ENCODE measurements at places on chromosomes 16 and 17.

DNA sequence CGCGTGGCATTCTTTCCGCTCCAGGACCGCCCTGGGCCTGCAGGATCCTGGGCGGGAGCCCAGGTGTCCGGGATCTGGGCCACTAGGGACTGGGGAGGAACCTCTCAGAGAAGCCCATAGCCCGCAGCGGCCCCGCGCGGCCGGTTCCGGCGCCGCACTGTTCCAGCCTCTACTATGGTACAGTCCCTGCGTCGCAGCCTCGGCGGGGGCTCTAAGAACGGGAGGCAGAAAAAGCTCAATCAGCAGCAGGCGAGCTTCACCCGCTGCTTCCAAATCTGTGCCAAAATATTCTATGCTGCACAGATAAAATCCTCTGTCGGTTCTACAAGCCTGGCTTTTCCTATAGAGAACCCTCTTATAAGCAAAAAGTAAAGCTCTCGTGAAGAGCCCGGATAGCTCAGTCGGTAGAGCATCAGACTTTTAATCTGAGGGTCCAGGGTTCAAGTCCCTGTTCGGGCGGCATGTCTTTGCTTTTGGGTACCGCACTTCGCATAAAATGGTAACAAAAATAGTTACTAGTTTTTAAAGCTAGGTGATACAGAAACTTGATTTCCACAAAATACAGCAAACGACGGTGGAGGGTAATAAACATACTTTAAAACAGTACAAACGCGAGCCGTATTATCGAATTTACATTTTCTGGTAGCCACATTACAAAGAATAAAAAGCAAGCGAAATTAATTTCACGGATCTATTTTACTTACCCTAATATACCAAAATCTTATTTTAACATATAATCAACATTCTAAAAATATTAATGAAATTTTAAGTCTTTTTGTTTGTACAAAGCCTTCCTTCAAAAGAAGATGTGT lies 661 bp upstream of the ALOXE3 start:
- peak; percentile 89 for DNase-seq

GRCh38 chr16:47175152-47175551 lies 31.4 kb upstream of the NETO2 start:
- no peak for DNase-seq

DNA sequence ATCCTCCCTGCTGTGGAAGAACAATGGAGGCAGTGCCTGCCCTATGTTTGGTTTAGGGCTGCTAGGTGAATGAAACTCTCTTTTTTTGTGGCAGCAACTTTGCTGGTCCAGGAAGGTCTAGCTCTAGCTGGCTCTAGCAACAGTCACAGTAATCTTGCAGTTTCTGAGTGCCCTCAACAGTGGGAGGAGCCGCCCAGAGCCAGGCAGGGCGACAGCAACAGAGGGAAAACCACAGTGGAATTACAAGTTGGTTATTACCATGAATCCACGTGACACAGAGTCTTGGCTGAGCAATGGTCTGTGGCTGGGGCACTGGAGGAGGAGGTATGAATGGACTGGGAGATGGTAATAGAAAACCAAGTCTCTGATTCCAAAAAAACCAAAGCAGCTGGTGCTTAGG lies 10.3 kb downstream of the HSPB9 start:
- no peak for DNase-seq

DNA sequence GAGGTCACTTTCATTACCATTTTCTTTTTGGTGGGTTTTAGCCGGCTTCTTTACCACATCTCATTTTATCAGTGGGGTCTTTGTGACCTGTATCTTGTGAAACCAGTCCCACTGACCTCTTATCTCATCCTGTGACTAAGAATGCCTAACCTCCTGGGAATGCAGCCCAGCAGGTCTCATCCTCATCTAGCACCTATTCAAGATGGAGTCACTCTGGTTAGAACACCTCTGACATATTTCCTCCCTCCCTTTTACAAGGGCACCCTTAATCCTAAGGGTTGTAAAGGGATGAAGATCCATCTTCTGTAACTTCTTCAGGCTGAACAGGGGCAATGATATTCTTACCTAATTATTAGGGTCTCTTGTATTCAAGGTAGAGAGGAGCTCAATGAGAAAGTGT lies 107.9 kb upstream of the HAS3 start:
- DNase-seq, result no peak

- no peak for DNase-seq
These were observed 41.7 kb upstream of the MGAT5B start for GRCh38 chr17:76826330-76827068.

- no peak for DNase-seq
These were observed 9.0 kb upstream of the CLEC18A start for GRCh38 chr16:69942099-69942491.

DNA sequence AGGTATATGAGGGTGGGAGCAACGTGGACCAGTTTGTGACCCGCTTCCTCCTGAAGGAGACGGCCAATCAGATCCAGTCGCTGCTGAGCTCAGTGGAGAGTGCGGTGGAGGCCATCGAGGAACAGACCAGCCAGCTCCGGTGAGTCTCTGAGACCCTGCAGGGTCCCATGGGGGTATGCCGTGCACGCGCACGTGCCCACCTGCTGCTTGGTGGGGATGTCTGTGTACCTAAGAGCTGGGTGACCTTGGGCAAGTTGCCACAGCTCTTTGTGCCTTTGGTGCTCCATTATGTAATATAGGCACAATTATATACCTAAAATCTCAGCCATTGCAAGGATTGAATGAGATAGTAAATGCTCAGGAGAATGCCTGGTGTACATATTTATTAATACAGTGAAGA lies 22.4 kb downstream of the NECAB2 start:
- no peak for DNase-seq

DNA sequence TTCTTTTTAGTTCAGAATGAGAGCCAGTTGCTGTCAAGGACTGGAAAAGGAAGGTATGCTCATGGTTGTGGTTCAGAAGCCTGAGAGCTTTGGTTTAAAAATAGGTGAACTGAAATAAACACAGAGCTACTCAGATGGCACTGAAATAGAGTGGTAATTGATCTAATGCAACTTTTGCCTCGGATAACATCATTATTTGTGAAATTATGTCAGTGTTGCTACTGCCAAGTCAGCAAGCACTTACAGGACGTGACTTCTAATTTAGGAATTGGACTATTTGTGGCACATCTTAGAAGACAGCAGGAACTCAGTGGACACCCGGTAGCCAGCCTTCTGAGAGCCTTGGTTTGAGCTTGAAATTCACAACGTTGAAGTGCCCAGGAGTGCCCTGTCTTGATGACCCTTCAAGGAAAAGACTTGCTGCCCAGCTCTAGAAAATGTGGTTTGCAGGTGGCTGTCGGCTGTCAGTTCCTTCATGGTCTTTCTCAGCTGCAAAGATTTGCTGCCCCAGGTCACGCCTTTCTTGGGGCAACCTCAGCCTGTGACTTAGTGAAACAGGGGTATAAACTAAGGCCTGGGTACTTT lies 42.0 kb upstream of the XYLT1 start:
- DNase-seq, result no peak

GRCh38 chr17:57407287-57408070 lies 151.2 kb downstream of the MSI2 start:
- no peak for DNase-seq

GRCh38 chr16:747978-748746 lies 7.4 kb upstream of the CIAO3 start:
- DNase-seq, result no peak

DNA sequence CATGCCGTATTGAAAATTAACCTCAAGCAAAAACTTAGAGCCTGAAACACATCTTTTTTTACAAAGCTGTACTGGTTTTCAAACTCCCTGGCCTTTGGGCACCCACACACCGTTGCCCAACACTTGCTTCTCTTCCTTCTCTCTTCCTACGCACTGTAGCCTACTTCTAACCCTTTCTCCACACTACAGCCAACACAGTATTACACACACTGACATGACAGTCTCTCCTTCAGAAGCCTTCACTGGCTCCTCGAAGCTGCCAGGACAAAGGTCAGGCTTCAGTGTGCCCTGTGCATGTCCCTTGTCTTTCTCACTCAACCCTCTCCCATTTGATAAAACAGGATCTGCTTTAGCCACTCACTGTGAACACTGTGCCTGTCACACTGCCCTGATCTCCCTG lies 8.0 kb downstream of the FANCA start:
- DNase-seq, result no peak

GRCh38 chr16:871562-872345 lies 71.2 kb upstream of the GNG13 start:
- no peak for DNase-seq

DNA sequence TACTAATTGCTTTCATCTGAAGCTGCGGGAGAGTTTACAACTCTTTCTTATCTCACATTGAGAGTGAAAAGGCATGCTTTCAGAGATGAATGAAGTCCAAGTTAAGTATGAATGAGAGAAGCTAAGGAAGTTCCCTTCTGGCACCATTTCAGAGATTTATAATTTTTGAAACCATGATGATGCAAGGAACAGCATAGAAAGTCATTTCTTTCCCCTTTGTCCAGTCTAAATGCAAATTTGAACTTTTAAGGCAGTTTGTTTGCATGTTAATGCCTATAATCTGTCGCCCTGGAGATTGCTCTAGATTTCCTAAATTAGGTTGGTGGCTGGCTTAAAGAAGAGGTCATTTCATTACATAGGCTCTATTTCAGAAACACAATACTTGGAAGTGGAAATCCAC lies 594.8 kb upstream of the GOT2 start:
- no peak for DNase-seq

DNA sequence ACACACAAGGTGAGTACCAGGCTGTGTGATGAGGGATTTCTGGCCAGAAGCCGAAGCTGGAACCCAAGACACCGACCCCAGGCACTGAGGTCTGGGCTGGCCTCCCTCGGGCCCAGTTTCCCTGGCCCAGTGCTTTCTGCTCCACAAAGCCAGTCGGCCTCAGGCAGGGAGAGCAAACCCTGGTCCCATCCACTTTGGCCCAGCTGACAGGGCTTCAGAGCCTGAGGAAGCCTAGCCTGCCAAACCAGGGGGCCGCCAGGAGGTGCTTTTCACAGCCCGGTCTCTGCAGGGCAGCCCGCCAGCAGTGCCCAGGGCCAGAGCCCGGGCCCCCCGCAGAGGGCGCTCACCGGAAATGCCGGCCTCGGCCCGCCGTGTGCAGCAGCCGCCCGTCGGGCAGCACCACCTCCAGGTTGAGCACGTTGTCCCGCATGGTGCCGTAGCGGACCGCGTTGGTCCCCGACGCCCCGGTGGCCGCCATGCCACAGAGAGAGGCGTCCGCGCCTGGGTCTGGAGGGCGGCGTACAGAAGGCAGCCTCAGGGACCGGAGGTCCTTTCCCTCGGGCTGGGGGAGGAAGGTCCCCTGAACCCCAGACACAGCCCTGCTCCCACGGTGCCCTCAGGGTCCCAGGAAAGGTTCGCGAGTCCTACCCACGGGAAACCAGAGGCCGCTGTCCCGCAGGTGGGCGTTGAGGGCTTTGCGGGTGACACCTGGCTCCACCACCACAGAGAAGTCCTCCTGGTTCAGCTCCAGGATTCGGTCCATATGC lies 2.2 kb downstream of the LDHD start:
- no peak for DNase-seq

DNA sequence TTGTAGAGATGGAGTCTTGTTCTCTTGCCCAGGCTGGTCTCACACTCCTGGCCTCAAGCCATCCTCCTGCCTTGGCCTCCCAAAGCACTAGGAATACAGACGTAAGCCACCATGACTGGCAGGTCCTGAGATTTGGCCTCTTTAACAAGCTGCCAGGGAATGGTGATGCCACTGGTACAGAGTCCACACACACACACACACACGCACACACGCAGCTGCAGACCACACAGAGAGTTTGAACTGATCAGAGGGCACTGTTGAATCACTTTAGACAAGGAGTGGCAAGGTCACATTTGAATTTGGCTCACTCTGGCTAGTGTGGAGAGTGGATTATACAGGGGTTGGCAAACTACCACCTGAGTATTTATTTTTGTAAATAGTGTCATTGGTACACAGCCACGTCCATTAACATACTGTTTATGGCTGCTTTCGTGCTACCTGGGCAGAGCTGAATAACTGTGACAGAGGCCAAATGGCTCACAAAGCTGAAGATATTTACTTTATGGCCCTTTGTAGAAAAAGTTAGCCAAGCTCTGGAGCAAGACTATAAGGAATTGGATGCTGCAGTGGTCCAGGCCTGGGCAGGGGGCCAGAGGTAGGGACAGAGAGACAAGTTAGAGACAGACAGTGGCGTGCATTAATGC lies 9.9 kb downstream of the ITPRIPL2 start:
- DNase-seq, result no peak

DNA sequence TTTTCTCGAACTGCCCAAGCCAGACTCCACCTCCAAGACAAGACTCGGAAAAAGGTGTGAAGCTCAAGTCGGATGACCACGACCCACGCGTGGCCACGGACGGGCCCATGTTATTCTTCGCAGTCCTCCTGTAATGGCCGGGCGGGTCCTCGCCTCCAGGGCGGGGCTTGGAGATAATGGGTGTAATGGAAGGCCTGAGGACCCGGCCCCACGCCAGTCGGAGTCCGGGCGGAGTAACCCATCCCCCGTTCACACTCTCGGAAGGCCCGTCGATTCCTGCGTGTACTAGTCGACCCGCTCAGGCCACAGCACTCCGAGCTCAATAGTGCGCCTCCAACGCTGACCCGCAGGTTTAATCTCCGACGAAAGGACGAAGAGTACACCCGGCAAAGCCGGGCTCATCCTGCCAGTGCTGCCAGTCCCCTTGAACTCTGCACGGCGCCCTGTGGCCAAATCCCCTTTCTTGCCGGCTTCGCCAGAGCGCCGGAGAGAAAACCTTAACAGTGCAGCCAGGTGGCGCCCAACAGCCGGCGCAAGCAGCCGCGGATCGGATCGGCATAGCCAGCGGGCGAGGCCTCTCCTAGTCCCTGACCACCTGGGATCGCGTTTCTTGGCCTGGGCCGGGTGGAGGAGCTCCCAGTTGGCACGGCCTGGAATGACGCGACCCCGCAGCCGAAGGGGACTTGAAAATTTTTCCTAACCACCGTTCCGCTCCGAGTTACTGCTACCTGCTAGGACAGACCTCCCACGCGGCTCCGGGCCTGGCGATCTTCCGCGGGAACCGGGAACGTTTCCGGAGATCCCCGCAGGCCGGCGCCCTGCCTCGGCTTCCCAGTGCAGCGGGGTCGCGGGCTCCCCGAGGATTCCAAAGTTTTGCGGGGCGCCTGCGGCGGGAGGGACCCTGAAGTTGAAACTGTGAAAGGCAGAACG lies 762.0 kb downstream of the KCNJ18 start:
- DNase-seq, result no peak

- DNase-seq, result no peak
These were observed 410.4 kb downstream of the PMP22 start for GRCh38 chr17:14854691-14855090.

DNA sequence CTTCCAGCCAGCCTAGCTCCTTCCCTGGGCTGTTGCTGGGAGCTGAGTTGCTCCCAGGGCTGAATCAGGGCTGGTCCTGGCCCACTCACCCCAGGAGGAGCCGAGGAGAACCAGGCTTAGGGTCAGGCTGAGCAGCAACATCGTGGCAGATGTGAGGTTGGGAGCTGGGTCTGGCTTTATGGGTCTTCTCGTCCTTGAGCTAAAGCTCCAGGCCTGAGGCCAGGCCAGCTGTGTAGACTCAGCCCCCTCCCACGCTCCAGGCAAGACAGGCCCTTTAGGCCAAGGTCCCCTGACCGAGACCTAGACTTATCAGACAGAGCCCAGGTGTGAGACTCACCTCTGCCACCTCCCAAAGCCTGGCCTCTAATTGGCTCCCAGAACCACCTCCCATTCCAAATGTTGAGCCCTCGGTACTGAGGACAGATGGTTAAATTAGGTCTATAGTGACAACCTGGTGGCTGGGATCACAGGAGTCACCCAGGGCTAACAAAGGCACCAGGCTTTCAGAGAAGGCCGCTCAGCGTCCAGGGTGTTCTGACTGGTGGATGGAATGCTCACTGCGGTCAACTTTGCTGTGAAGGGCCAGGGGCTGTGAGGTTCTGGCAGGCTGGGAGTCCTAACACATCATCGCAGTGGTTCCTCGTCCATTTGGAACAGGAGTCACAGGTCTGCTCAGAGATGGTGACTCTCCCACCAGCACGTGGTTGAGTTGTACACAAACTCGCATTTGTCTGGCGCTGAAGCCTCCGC lies at the start of gene CTRL:
TSS of gene CTRL (minus strand) at position 151 of the 750 bp plus-strand sequence. CDS start at position 141, 10 bp downstream.
- DNase-seq, result no peak
